Femur (tissue), 1 donor: ENCODE measurements at places on chromosomes 4 and X.
A peak's percentile ranks its signal among the peaks of the same experiment; 100 is the strongest.

- DNase-seq = no peak
Measured at GRCh38 chrX:153592966-153593688, 5.8 kb downstream of the CCNQ start.

DNA sequence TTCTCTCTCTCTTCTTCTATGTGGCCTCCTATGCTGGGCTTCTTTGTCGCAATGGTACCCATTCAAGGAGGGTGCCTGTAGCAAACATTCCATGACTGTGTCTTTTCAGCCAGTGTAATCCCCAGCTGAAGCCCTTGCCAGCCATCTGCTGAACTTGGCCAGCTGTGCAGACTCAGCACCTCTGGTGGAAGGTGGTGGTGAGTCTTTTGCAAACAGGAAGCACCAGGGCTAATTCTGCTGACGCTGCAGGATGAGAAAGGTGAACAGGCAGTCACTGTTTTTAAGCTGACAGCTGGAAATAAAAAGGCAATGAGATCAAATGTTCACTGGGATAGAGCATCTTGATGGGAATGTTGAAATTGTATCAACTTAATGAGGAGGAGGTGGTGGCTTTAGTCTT is 298.7 kb upstream of the CLNK start:
- peak; percentile 61 for DNase-seq

- DNase-seq = peak; percentile 80
Measured at GRCh38 chrX:65587616-65588526, 53.3 kb upstream of the LAS1L start.

DNA sequence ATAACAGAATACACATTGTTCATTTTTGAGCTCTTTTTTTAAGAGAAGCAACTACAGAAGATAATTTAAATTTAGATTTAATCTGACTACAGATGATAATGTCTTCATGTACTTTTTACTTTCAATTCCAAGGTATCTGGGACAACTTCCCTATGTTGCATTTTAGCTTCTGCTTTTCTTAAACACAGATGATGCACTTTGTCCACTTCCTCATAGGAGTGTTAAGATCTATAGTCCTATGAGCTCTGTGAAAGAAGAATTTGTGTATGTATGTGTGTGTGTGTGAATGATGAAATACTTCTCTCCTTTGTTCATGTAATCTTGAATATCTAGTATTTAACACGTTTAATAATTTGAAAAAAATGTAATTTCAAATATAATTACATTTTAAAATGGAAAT is 5.3 kb upstream of the FHIP1A start:
- no peak for DNase-seq

DNA sequence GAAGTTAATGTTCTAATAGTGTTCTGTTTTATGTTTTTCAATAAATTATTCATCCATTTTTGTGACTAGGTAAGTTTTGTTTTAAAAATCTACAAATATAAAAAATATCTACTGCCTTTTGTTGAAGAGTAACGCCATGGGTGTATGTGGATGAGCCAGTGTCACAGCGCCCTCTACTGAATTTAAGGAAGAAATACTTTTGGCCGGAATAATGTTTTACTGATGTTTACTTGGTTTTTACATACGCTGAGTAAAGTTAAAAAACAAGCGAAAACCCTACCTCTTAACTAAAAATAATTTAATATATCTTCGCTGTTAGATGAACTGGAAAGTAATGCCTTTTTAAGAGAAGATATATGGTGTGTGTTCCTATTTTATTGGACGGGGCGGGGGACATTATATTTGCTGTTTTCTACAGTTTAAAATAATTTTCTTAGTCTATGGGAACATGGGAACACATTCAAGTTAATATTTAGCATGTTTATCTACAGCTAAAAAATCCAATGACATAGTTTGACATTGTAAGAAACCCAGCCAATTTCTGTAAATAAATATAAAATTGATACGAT is 86.1 kb downstream of the CPE start:
- DNase-seq = no peak

- no peak for DNase-seq
Measured at GRCh38 chr4:73648478-73648877, 28.2 kb upstream of the RASSF6 start.

GRCh38 chr4:77865259-77865658 is 2.6 kb downstream of the MRPL1 start:
- no peak for DNase-seq

DNA sequence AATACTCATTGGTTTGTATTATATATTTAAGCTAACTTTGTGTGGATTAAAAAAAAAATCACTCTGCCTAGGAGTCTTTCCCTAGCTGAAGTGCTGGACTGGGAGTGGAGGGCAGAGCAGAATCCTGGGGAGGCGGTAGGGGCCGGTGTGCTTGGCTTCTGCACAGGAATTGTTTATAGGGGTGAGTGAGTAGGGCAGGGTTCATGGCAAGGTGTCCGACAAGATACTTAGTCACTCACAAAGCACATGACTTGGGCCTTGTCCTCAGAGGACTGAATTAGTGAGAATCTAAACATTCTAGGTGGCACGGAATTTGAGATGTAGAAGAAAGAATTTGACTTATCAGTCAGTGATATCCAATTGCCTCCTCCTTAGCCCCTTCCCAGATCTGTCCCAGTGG is 32.2 kb downstream of the FNIP2 start:
- DNase-seq = no peak

- no peak for DNase-seq
Measured at GRCh38 chr4:177879851-177880250, 437.6 kb upstream of the AGA start.

- no peak for DNase-seq
Measured at GRCh38 chrX:110125446-110126162, 122.7 kb downstream of the TMEM164 start.

GRCh38 chr4:69330345-69331047 is 50.2 kb downstream of the UGT2B28 start:
- peak; percentile 23 for DNase-seq

DNA sequence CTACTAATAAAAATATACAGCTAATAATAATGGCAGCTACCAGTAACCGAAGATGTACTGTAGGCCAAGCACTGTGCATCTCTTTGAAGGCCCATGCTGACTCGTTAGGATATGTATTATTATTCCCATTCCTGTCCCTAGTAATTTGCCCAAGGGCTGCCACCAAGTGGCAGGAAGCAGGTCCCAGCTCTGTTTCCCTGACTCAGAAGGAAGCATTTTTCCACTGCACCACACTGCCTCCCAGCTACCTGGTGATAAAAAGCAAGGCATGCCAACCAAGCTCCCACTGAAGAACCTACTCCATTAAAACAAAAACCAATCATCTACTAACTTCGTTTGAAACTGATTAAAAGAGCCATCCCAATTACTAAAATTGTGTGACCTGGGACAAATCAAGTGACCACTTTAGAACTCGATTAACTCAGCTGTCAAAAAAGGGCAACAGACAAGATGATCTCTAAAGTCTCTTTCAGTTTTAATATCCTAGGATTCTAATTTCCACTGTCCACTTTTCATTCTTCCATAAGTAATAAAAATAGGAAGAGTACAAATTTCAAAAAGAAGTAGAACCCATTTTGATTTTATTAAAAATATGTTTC is 24.3 kb upstream of the PGM2 start:
- DNase-seq = peak; percentile 50

DNA sequence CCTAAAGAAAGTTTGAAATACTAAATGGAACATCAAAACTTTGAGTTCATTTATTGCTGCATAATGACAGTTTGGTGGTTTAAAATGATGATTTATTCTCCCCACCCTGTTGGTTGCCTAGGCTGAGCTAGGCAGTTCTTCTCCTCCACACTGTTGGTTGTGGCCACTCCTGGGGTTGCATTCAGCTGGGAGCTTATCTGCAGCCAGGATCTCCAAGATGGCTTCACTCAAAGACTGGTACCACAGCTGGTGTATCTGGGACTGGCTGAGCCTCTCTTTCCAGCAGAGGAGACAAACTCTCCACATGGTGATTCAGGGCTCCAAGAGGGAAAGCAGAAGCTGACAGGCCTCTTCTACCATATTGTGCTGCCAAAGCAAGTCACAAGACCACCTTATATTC is 33.1 kb downstream of the MSL3 start:
- no peak for DNase-seq

DNA sequence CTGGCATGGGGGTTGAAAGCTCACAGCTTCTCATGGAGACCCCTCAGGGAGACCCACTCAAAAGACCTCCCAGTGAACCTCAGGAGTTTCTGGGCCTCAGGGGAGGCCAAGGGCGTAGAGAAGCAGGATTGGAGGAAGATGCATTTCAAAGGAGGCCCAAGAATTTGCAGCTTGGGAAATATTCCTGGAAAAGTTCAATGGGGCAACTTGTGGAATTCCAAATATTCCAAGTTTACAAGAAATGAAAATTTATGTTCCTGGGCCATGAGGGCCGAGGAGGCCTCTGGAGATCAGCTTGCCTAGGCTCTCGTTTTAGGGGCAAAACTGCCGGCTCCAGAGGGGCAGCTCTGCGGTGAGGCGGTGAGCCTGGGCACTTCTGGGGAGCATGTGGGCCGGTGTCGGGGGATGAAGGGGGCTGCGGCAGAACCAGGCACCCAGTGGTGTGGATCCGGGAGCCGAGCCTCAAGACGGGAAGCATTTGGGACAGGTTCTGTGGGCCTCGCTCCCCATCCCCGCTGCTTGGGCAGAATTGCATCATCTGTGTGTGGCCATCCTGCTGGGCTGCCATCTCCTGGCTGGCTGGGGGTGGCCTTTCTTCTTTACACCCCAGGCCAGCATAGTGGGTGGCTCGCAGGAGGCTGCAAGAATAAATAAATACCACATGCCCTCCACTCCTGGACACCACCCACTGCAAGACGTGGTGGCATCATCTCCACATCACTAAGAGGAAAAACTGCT is 54.6 kb upstream of the GPR78 start:
- DNase-seq = no peak

DNA sequence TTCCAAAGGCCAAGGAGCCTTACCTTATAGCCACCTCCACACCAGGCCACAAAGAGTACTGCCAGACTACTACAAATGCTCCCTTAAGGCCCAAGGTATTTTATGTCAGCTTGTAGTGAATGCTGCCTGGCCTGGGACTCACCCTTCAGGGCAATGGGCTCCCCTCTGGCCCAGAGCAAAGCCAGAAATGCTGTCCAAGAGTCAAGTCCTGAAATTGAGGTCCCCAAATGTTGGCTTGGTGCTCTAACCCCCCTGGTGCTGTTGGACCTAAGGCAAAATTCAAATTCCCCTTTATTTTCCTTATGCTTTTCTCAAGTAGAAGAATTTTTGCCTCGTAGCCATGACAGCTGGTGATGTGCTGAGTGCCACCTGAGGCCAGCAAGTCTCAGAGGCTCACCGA is 1354.3 kb upstream of the DIAPH2 start:
- no peak for DNase-seq

GRCh38 chrX:118508635-118509034 is 13.0 kb downstream of the DOCK11 start:
- DNase-seq = peak; percentile 64

- DNase-seq = no peak
Measured at GRCh38 chrX:72604705-72605104, 32.1 kb upstream of the HDAC8 start.

DNA sequence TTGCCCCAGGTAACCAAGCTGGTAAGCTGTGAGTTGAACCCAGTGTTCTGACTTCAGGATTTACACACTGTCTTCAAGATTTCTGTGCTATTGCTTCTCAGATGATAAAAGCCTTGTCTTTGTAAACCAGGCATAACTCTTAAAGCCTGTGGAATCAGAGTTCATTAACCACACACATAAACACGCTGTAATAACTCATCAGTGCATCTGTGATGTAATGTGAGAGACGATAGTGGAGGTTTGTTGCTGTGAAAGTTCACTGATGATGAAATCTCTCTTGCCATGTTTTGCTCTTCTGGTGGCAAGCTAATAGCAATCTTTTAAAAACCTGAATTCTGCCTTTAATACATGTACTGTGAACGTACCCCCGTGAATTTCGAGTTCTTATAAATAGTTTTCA is 41.5 kb downstream of the CLCN4 start:
- no peak for DNase-seq

GRCh38 chr4:88333741-88334405 is 44.8 kb upstream of the HERC6 start:
- DNase-seq = no peak

GRCh38 chrX:18448416-18448815 is 23.0 kb downstream of the CDKL5 start:
- no peak for DNase-seq

GRCh38 chrX:119759248-119759766 is 919 bp downstream of the SOWAHD start:
- no peak for DNase-seq

GRCh38 chr4:174218127-174218790 is 65.2 kb downstream of the FBXO8 start:
- DNase-seq = no peak

GRCh38 chrX:120305531-120306141 is 5.6 kb downstream of the TMEM255A start:
- DNase-seq = no peak

DNA sequence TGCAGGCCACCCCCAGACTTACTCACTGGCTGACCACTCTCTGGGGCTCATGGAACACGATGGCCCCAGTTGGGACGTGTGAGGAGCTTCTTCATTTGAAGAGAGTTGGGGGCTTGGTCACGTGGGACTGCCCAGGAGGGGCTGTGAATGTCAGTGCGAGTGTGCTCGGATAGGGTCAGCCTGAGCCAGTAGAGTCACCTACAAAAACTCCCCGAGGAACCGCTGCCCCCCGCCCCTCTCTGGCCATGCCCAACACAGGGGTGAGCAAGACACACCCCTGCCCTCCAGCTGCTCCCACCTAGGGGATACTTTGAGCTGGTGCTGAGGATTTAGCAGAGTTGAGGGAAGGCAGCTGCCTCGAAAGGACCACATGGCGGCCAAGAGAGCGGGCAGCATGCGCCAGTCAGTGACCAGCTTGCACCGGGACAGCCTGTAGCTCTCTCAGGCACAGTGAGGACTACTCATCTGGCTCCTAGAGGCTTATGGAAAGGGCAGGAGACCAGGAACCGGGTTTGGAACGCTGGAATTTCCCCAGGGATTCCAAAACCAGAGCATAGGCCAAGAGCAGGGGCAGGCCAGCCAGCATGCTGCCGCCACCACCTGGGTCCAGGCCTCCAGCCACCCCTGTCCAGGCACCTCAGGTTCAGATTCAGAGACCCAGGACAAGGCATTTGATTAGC is 8.4 kb downstream of the PNMA6E start:
- DNase-seq = no peak

- peak; percentile 67 for DNase-seq
Measured at GRCh38 chr4:15436513-15436912, 8.7 kb downstream of the C1QTNF7 start.

- no peak for DNase-seq
Measured at GRCh38 chr4:122803788-122804208, 22.8 kb upstream of the FGF2 start.

DNA sequence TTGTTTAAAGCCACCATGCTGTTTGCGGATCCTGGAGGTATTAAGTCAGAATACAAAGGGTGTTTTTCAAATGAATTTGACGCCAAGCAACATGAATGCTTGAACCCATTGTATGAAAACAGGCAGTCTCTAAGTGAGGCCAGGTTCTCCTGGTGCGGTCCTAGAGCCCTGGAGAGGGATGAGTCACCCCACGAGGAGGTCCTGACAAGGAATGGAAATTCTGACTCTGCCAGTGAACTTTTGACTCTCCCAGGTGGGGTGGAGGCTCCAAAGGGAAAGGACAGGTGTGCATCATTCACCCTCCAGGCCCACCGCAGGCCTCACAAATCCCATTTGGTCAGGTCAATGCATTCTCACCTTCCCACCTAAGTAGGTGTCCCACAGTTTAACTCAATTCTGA is 1.5 kb downstream of the TRIM2 start:
- no peak for DNase-seq
